ENCODE measurements at places on chromosomes 3 and 15.

GRCh38 chr3:123872621-123873020 lies 11.5 kb downstream of the MYLK start:
- no peak for DNase-seq

DNA sequence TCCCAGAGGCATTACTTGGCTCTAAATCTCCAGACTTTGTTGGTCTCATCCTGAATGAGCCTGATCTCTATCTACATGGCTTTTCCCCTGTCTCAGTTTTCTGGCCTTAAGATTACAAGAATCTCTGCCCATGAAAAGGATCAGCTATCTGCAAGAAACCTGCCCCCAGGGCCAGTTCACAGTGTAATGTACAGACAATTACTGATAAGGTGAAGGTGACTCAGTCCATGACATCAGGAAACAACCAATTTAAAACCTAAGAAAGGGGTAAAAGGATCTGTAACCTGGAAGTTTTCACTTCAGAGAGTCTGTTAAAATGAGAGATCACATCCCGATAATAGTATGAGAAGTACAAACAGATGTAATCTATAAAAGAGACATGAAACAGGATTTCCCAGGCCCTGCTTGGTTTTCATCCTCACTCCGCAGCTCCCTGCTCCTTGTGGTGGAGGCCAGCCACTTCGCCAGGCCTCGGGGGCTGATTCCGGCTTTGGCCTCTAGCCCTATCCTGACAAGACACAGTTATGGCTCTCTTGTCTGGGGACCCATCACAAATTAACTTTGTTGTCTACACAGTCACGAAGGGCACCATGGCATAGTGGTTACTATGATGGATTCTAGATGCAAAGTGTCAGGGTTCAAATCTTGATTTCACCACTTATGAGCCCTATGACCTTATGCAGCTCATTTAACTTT lies 136.9 kb downstream of the THSD4 start:
- DNase-seq = peak; percentile 46

DNA sequence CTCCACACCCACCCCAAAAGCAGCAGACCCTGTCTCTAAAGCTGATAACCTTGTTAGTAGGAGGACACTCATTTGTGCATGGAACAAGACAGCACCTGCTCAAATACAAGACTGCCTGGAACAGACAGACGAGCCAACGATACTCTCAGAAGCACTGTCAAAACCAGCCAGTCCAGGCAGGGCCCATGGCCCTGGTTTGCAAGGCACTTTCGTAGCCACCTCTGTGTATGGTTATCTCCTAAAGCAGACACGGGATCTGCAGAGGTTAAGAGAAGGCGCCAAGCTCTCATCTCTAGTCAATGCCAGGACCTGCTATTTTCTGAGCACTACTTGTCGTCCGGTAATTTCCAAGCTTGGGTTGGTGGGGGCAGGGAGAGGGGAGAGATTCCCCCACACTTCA lies 10.5 kb downstream of the NTRK3 start:
- DNase-seq = no peak

- no peak for DNase-seq
Measured at GRCh38 chr3:70516076-70516475, 203.6 kb upstream of the MDFIC2 start.

- DNase-seq = no peak
Measured at GRCh38 chr3:151503074-151503473, 42.2 kb upstream of the IGSF10 start.

DNA sequence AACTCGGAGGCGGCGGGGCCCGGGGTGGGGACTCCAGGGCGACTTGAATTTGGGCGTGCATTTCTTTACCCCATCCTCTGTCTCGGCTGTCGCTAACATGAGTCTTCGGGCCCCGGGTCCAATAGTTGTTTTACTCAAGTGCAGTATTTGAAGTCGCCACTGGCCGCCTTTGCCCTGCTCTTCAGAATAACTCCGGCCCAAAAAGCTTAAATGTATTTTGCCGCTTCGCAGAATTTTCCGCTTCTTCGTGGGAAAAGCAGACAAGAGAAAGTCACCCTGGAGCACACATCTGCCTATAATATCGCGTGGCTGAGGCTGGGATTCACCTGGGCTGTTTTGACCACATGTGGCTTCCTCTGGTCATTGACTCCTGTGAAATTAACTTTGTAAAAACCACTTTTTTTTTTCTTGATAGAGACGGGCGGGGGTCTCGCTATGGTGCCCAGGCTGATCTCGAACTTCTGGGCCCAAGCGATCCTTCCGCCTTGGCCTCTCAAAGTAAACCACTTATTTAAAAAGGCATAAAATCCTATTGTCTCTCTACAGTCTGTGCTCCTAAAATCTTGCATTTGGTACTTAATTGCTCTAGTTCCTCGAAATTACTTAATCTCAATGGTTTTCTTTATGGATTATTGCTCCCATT lies 676 bp downstream of the CNOT10 start:
- no peak for DNase-seq

DNA sequence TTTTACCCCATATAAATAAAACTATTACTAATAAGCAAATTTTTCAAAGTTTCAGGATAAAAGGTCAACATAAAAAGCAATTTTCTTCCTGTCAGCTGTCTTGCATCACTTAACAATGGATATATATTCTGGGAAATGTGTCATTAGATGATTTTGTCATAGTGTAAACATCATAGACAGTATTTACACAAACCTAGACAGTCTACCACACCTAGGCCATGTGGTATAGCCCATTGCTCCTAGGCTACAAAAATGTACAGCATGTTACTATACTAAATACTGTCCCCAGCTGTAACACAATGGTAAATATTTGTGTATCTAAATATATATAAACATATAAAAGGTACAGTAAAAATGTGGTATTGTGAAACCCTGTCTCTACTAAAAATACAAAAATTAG lies 156.7 kb downstream of the ANO10 start:
- no peak for DNase-seq

DNA sequence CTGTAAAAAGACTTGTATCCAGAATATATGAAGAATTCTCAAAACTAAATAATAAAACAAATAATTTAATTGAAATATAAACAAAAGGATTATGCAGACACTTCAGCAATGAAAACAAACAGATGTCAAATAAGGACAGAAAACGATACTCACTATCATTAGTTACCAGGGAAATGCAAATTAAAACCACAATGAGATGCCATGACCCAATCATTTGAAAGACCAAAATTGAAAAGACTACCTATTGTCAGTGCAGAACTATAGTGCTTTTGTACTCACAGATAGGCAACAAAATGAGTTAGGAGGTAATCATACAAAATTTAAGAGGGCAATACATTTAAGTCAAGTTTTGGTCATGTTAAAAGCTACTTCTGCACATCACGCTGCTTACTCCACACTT lies 31.6 kb upstream of the OR5K4 start:
- no peak for DNase-seq

GRCh38 chr3:172839679-172840078 lies 89.2 kb downstream of the ECT2 start:
- DNase-seq = no peak

Data from heart left ventricle (tissue), 16 donors.